ENCODE measurements at places on chromosomes 5 and 9. TPM values are rescaled to one million over a fixed set of nuclear protein-coding genes. Genes with fewer than 3 reads are reported as not detected.

Gene SPARC
- 90.7 TPM for total RNA-seq

DNA sequence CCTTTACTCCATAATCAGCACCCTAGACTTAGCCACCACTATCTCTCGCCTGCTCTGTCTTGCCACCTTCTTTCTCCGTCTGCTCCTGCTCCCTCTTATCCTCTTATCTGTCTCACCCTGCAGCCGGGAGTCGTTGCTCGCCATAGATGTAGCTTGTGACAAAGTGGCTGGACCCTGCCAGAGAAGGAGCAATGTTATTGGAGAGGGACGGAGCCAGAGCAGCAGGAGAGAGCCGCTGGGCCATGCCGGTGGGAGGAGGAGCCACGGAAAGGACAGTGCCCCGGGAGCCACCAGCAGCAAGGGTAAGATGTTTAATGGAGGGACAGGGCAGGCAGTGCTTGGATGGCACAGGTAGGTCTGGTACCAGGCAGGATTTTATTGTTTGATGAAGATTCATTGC, 137.3 kb downstream of the SEC61B start:
- DNase-seq = no peak

- DNase-seq = no peak
Measured at GRCh38 chr9:127770583-127770904, 7.9 kb downstream of the SH2D3C start.

GRCh38 chr5:112823181-112823580, 37.9 kb upstream of the SRP19 start:
- no peak for DNase-seq

DNA sequence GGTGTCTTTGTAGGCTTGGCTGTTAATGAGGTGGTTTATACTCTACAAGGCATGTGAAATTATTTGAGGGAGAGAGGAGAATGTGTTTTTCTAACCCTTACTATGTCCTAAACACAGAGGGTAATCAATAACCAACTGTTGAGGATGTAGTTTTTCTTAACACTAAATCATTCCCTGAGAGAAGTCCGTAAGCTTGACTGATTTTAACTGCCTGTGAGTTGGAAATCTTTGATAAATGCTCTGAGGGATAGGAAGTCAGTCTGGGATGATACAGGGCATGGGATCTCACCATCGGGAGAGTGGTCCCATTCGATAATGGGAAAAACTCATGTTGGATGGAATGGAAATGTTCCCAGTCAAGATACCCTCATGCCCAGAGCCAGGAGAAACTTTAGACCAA, 249.6 kb downstream of the PDZD2 start:
- DNase-seq = no peak

DNA sequence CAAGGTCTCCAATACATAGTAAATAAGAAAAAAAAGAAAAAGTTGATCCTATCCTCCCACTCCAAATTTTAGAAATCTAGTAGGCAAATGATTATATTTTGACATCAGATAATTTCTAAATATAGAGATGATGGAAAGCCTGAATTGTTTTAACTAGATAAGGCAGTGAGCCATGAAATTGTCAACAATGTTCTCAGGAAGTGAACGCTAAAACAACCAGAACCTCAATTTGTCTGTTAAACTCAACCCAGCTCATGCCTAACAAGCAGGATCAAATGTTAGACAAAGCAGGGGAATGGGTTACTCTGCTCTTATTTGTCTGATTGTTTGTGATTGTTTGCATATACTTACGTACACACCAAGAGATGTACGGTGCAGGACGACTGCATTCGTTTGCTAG, 49.2 kb downstream of the ESM1 start:
- DNase-seq = no peak

DNA sequence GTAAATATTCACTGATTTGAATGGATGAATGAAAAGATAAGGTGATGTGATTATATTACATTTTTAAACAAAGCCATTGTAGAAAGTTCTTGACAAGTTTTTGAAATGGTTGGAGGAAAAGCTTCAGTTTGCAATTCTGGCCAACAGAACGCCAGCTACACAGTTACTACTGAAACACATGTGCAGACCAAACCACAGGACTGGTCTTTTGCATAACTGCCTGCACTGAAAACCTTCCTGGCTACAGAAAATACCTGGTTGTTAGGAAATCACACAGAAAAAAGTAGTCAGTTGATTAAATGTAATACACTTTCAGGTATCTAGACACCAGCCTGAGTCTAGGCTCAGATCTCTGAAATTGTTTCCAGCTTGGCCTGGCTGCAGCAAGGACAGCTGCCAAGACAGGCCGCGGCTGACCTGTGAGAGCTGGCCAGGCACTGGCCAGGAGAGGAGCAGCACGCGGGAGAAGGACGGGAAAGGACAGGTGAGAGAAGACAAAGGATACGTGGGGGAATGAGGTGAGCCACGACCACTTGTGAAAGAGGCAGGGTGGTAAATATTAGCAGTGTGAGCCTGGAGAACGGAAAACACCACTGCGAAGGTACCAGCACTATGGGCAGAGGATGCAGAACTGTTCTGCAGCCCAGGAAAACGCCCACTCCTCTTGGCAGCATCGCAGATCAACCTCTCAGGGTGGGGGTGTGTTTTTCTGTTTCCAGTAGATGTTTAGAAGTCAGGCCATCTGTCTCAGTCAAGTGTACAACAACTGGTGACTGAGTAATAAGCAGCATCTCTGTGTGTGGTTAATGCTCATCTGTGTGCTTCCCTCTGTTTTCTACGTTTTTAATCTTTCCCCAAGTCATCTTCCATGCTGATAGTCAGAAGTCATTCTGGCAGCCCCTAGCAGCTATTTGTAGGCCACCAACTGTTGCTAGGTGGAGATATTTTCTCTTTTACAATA, 137.4 kb downstream of the SCAMP1 start:
- DNase-seq = peak; percentile 55

- no peak for DNase-seq
Measured at GRCh38 chr5:173050791-173051190, 5.4 kb upstream of the CREBRF start.

DNA sequence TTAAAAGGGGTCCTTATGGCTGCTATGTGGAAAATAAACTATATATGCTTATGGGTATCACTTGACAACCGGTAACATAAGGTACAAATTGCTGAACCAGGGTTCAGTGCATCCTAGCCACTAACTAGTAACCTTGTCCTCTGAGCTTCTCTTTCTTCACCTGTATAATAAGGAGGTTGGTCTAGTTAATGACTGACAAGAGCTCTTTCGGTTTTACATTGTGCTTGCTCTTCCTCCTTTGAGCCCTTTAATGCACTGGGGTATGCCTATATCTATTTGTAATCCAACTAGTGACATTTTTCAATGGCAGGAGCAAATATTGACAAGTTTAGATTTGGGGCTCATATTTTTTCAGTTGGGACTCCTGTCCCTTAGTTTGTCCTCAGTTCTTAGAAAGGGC, 66.1 kb downstream of the NPR3 start:
- no peak for DNase-seq

DNA sequence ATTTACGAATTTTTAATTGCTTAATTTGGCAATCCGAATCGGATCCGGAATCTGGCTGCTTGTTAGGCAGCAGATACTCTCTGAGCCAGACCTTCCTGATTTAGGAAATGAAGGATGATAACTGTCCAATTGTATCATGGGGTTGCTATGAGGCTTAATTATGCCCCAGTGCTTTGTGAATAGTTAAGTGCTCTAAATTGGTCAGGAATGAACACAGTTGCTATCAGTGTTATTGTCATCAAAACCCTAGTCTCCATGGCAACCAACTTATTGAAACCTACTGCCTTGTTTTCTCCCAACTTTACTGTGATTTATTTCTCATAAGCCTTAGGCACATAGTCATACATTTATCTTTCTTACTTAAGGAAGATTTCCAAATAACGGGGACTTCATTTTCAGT, 47.9 kb downstream of the MAMDC2 start:
- no peak for DNase-seq

Gene FREM1
- total RNA-seq = 0.86 TPM

- no peak for DNase-seq
Measured at GRCh38 chr5:71744009-71744790, 25.1 kb downstream of the CARTPT start.

DNA sequence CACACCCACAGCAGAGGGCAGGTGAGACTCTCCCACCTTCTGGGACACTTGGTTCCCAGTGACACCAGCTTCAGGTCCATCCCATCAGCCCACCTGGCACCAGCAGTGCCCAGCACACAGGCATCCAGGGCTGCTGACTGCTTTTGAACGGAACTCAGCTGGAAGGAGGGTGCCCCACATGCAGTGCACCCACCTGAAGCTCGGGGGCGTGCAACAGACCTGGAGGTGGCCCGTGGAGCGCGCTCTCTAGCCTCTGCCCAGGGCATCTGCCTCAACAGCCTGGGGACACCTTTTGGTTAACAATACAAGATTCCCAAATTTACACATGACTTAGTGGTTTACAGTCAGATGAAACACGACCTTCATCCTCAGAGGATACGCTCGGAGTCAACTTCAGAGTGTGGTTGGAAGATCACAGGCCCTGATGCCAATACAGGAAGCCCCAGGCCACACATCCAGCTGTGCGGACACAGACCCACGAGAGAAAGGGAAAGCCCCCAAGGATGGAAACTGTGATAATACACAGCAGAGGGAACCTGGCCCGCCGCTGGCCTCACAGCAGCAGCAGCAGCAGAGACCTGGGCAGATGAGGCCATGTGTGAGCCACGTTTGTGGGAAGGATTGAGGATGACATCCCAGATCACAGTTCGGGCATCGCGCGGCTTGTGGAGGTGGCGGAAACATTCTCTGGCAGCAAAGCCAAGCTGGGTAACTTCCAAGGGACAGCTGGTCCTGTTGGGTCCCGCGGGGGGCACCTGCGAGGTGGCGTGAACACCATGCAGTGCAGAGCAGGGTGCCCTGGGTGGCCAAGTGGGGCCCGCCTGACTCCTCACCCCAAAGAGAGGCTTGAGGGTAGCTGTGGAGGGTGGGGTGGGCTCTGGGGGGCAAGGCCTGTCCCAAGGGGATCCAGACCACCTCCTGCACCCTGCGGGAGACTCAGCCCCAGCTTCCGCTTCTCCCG, 64.0 kb downstream of the SECISBP2 start:
- DNase-seq = no peak
